Ecto neural progenitor cell (in vitro differentiated cells): ENCODE measurements at places on chromosomes 12 and 14.
A peak's percentile ranks its signal among the peaks of the same experiment; 100 is the strongest.

DNA sequence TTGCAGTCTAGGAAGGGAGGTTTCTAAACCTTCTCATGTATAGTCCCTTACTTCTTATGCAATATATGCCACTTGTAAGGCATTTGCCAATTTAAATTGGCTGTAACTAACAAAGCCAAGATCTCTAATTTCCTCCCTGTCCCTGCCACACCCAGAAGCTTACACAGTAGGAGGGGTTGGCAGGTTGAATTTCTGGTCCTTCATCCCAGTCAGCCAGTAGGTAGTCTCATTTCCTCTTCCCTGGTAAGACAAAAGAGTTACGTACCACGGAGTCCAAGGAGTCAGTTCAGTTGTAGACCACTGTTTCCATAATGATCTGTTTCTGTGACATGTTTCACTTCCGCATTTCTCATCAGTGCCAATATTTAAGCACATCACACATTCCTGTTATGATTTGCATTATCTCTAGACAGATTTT lies 47.0 kb upstream of the PLBD1 start:
- no peak for DNase-seq

DNA sequence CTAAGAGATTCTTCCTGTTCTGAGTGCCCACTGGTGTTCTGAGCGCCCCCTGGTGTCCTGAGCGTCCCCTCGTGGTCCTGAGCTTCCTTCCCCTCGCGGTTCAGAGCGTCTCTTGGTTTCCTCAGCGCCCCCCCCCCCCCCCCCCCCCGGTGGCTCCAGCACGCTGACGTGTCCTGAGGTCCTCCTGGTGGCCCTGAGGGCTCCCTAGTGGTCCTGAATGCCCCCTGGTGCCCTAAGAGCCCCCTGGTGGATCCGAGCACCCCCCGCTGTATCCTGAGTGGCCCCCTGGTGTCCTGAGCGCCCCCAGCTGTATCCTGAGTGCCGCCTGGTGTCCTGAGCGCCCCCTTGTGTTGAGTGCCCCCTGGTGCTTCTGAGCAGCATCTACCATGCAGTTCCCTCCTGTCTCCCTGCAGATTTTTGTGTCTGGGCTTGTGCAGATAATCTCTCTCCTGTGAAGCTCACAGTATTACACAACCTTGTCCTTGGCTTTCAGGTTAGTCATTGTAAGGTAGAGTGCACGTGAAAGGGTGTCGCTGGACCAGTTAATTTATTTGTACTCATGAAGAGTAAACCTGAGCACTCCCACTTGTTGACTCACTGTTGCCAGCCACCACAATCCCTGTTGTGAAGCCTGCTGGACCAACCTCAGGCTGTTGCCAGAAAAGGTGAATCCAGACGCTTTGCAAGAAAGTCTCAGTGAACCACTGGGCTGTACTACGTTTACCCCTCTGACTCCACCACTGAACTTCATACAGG lies 1168.4 kb downstream of the TMEM121 start:
- no peak for DNase-seq

GRCh38 chr12:58419905-58420304 lies 478.5 kb downstream of the ATP23 start:
- DNase-seq, result no peak

DNA sequence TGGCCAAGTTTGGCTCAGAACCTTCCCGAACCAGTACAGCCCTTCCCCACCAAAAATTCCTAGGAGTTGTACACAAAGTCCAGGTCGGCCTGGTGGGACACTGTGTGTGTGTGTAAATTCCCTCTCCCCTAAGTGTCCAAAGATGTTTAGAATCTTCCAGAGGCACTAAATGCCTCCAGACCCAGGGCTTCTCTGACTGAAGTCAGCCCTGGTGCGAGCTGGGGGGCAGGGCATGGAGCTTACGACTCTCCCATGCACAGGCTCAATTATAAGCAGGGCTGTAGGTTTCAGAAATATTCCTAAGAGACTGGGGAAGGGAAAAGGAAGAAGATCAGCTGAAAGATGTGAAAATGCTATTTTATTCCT lies 106.9 kb upstream of the ATF7IP start:
- DNase-seq, result no peak

DNA sequence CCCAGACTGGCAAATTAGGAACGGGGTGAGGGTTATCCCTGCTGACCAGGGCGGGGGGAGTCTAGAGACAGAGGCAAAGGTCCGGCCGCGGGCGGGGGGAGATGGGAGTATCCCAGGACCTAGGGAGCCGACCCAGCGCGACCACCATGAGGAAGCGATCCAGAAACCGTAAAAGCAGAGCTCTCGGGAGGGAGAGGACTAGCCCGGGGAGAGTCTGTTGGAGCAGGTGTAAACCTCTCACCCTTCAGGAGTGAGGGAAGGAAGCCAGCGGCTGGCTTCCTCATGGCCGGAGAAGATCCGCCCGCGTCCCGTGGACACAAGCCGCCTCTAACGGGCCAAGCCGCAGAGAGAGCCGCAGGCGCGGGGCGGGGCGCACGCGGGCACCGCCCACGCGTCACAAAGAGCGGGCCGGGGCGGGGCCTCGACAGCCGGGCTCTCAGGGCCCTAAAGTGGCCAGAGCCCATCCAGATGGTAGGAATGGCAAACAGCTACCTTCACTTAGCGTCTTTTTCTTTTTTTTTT lies at the start of gene ACRBP:
Gene ACRBP (minus strand): TSS at position 350 of the 522 bp plus-strand sequence. CDS start 66 bp downstream, at position 284.
- DNase-seq, result peak; percentile 87

GRCh38 chr12:501722-502447 lies 42.1 kb downstream of the B4GALNT3 start:
- no peak for DNase-seq

GRCh38 chr14:101442451-101442850 lies 118.8 kb upstream of the DIO3 start:
- DNase-seq, result no peak

DNA sequence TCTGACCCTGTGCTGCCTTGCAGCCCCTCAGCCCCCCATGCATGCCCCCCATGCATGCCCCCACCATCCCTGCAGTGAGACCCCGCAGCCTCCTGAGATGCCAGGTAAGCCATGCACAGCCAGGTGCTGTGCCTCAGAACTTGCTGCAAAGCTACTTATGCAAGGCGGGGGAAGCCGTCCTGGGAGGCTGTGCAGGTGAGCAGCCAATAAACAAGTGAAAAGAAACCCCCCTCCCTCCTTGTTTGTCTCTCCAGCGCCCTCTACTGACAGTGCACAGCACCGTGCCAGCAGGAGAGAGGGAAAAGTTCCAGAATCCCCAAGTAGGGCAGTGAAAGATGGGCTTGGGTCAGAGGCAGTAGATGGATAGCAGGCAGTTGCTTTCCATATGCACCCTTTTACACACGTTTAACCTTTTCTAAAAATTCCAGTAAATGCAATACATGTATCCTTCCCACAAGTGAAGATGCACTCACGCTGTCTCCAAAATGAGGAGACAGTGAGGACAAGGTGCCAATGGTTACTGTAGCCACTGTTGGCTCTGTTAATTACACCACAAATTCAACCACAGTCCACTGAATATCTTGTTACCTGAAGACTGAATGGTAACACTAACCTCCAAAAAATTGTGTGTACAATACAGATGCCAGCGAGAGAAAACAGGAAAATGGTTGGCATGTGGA lies 18.0 kb downstream of the TNFAIP2 start:
- DNase-seq, result no peak

GRCh38 chr12:26116829-26117715 lies 7.8 kb downstream of the BHLHE41 start:
- DNase-seq, result no peak

GRCh38 chr14:91674911-91675310 lies 57.0 kb downstream of the CATSPERB start:
- DNase-seq, result no peak

DNA sequence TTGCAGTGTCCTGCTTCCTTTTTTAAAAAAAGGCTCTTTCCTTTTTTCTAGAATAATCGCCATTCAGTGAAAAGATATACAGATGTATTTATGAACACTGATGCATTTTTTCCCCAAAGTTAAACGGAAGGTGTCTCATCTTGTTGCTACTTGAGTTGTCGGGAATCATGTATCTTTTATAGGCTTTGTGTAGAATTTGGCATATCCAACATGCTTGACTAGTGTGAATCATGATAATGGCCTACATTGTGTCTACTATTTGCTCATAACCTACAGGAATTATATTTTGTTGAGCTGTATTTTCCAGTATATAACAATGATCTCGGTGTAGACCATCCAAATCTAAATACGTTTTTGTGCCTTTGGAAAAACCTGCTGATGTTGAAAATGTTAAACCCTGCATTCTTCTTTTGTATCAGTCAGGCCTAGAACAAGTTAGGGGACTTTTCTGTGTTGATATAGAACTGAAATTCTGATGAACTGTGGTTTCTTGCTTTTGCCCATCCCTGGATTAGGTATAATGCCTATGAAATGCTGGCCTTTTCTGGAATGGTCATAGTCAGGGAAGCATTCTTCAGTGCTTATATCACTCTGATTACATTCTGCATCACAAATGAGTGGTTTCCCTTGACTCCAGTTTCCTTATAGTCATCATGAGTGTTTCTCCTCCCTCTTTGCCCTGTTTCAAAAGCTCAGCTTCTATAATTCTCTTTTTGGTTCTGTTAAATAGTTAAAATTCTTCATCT lies 10.8 kb downstream of the BMAL2 start:
- DNase-seq, result no peak

GRCh38 chr14:69539631-69540410 lies 34.9 kb downstream of the CCDC177 start:
- no peak for DNase-seq

- no peak for DNase-seq
Measured at GRCh38 chr12:14326699-14327098, 38.8 kb upstream of the ATF7IP start.

DNA sequence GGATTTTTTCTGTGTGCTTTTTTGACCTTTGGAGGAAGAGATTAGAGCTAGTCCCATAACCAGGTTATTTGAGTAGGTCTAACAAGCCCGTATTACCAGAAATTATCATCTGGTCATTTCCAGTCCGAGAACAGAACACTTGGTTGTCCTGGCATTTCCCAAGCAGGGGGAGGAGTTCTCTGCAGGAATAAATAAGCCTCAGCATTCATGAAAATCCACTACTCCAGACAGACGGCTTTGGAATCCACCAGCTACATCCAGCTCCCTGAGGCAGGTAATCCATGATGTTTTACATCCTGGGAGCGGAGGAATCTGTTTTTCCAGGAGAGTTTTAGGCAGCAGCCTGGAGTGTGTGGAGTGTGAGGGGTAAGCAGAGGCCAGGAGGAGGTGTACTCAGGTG lies at the start of gene SERPINA3:
Gene SERPINA3 (plus strand): TSS at position 218 of the 400 bp plus-strand sequence. CDS start 2,051 bp downstream, outside the sequence.
- DNase-seq, result no peak

GRCh38 chr12:68349921-68350606 lies 17.9 kb upstream of the MDM1 start:
- no peak for DNase-seq

DNA sequence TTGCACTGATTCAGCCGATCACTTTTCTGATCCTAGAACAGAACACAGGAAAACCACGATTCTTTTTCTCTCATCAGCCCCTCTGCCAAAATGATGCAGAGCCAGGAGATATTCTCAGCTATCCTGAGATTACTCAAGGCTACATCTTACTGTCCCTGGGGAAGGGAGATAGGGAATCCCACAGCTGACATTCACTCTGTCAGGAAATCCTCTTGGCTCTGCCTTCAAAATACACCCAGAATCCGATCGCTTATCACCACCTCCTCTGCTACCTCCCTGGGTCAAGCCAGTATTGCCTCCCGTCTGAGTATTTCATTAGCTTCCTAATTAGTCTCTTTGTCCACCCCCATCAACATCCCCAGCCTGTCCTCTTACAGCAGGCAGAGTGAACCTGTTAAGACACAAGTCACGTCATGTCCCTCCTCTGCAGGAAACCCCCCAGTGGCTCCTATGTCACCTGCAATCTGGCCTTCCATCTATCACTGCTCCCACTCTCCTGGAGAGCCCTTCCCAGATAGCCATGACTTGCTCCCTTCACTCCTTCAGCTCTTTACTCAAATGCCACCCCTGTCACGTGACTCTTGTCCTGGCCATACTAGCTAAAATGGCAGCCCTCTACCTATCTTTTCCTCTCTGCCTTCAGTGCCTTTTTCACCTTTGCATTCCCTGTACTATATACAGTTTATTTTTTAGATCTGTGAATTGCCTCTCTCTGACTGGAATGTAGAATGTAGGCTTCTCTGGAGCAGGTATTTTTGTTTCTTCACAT lies 70.3 kb downstream of the GALNT4 start:
- no peak for DNase-seq

DNA sequence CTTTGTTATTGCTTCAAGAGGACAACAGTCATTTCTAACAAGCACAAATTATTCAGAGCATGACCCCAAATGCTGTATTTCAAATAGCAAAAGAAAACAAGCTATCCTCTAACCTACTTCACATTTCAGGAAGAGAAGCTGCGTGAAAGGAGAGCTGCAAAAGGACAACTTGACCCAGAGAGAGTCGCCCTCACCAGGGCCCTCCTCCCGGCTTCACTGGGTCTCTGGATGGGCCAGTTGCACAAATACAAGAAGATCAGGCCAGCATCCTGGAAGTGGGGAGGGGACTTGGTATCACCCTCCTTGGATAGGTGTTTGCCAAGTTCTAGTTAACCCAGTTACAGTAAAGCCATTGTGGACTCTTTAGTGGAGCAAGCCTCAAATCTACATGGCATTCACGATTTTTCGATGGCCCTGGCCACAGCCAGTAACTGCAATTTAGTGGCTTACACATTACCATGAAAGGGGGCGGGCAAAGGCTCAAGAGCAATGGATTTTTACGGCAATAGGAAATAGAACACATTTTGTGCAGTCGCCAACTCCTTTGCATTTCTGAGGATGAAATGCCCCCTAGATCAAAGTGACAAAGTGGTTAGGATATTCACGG lies 166.9 kb upstream of the DIO2 start:
- no peak for DNase-seq

DNA sequence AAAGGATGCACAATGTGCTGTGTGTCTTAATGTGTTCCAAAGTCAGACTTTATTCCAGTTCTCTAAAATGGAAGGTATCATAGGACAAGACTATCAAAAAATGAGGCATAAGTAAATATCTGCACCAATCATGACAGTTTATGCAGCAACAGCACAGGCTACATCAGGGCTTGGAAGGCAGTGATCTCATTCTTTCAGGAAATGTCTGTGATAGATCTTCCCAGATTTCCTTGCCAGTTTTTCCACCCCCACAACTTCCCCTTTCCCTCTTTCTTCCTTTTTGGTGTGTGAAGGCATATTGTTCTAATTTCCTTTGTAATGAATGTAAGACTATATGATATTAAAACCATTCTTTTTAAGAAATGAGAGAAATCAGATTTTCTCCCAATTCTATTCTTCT lies 326.7 kb downstream of the ATP23 start:
- no peak for DNase-seq

DNA sequence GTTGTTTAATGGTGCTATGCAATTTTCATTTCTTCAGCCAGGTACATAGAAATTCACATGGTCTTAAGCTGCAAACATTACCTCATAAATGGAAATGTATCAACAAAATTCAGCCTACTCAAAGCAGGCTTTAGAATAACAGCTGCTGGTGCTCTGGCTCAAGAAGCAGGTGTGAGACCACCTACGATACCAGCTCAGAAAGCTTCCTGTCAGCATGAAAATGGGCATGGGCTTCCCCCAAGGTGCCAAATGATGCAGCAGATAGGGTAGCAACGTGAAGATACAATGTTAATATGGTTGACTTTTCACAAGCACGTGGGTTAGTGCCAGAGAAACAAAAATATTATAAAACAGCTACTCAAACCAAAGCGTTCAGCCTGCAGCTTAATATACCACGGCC lies 343.4 kb upstream of the PRICKLE1 start:
- DNase-seq, result no peak
